ENCODE measurements at places on chromosomes 11 and 22.

- DNase-seq, result no peak
Measured at GRCh38 chr11:17741487-17741886, 6.9 kb downstream of the KCNC1 start.

DNA sequence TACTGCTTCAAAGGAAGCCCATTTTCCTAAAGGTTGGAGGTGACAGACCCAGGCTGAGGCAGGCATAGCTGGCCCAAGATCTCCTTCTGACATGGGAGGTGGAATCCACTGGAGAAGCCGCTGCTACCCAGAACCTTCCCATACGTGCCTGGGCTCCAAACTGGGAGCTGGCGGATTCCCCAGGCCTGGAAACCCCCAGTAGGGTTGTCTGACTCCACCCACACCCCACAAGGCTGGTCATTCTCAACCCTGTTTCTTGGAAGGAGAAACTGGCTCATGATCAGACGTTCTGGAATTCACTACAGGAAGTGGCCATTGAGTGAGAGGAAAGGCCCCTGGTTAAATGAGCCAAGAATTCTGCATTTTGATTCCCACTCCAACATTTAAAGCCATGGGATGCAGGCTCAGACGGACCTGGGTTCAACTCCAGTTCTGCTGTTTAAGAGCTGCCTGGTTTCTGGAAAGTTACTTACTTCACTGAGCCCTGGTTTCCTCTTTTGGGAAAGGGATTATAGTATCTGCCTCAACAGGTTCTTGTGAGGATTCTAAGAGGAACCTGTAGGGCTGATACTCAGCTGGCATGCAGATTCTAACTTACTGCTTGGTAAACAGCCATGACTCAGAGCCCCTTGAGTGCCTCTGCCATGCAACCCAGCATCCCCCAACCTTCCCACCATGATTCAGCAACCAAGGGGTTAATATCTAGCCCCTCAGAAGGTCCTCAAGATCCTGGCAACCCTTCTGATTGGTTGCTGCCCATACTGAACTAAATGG, 19.4 kb upstream of the TSKU start:
- no peak for DNase-seq

- no peak for DNase-seq
Measured at GRCh38 chr11:58179648-58180047, 9.2 kb upstream of the OR9Q2 start.

DNA sequence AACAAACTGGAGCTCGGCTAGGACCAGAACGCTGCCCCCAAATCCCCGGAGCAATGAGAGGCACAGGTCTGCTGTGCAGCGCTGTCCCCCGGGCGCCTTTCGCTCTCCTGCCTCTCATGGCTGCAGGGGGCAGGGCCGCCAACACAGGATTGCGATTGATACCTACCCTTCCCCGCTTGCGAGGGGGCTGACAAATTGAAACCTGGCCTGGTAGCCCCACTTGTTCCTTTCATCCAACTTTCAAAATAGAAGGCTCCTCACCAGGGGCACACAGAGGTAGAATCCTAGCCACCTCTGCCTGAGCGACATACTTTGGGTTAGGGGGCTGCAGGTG, 642 bp upstream of the CASTOR1 start:
- no peak for DNase-seq

GRCh38 chr22:33124471-33124870, 66.3 kb upstream of the SYN3 start:
- DNase-seq, result no peak

DNA sequence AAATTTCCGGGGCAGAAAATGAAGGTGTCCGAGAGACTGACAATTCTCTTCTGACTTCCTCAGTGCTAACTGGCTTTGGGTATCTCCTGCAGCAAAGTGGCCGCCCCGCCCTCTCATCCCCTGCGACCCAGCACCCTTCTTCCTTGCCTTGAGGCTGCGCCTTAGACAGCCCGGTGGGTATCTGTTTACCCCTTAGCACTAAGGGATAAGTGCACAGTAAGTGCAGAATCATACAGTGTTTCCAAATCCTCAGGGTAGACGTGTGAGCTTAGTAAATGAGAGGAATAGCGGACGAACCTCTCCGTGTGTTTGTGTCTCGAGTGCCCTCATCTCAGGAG, 368 bp upstream of the CHORDC1 start:
- DNase-seq, result no peak

DNA sequence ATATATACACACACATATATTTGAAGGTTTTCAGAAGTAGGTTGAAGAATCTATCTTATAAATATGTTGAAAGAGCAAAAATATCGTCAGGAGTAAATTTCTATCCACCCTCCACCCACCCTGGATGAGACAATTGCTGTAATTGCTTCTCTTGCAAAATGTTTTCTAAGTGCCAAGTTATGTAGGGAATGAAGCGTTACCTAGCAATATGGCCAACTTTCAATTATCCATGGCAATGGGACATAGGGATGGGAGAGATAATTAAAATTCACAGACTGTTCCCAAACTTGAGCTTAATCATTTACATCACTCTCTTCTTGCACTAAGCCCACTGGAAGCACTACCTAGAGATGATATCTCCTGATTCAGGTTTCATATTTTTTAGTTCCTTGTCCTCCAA, 806.2 kb upstream of the RAG2 start:
- DNase-seq, result no peak

DNA sequence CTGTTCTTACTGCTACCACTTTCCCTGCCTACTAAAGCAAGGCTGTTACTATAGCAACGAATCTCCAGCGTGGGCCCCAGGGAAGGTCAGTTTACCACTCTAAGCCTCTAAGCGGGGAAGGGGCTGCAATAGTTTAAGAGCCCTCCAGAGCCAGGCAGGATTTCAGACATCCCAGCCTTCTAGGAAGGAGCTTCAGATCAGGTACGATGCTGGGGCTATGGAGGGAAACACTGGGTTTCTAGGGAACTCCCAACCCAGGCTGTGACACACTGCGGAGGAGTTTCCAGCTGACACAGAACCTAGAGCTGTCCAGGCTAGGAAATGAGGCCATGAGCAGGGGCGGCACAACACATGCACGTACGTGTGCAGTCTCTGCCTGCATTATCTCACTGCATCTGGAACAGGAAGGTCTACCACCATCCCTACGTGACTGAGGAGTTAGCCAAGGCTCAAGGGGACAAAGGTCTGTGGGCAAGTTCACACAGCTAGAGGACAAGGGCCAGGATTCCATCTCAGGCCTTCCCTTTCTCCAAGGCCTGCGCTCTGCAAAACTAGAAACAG, 20.4 kb downstream of the HPS4 start:
- no peak for DNase-seq

- no peak for DNase-seq
Measured at GRCh38 chr22:31080164-31080847, 812 bp upstream of the SMTN start.
